ENCODE measurements at places on chromosomes 1 and 21. TPM values are rescaled to one million over a fixed set of nuclear protein-coding genes. Genes with fewer than 3 reads are reported as not detected.
A peak's percentile ranks its signal among the peaks of the same experiment; 100 is the strongest.

GRCh38 chr1:76224752-76225151 is 150.2 kb downstream of the ST6GALNAC3 start:
- DNase-seq: no peak
- no peak overlapping the region for H3K27ac ChIP-seq

DNA sequence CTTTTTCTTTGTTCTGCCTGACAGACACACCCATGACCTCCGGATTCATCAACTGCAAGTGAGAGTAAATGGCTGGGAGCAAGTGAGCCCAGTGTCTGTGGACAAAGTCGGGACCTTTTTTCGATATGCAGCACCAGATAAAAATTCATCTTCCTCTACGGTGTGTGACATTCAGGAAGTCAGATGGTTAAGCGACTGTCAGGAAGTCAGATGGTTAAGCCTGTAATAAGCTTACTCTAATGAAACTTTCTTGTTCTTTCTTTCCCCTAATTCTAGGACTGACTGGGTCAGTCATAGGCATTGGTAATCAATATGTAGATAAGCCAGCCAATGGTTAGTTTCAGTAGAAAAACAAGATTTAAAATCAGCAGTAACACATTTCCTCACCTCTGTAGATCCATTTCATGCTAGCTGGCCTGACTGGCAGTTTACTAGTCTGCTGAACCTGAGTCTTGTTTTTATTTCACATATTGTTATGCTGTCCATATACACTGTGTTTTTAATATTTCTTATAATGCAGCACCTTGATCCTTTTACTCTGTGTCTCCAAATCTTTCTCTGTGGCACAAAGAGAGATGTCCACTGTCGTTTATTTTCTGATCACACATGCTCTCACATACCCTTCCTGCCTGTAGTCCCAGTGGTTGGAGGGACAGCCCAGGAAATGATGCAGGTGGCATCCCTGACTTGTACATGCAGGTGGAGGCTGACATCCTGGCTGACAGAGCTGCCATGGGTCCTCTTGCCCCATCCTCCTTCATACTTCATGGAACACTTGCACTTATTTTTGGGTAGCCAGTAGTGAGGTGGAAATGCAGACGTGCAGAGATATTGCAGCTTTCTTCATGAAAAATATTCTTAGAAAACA is 115.8 kb downstream of the VPS13D start:
- peaks cover 53% of the 10 kb centered on the region for H3K36me3 ChIP-seq
- H3K27ac ChIP-seq: peak overlapping the region; percentile 70
- H3K4me3 ChIP-seq: no peak overlapping the region
- DNase-seq: no peak

DNA sequence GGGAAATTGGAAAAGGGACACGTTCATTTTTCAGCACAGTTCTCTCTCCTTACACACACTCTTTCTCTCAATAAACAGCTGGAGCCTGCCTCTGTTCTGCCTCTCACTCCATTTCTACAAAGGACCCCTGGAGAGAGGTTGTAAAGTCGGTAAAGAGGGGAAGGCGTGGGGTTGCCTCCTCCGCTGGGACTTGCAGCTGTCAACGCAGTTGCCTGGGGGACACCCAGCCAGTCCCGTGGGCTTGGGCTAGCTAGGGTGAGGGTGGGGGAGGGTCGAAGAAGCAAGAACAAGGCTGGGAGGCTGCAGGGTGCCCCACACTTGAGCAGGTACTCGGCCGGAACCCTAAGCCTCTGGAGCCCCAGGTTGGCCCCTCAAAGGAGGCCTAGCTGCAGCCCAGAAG is 27.6 kb downstream of the C1orf216 start:
- no peak for DNase-seq
- no peaks in the 10 kb centered on the region for H3K27me3 ChIP-seq
- no peaks in the 10 kb centered on the region for H3K36me3 ChIP-seq
- H3K4me1 ChIP-seq: no peaks in the 10 kb centered on the region
- no peak overlapping the region for H3K27ac ChIP-seq

DNA sequence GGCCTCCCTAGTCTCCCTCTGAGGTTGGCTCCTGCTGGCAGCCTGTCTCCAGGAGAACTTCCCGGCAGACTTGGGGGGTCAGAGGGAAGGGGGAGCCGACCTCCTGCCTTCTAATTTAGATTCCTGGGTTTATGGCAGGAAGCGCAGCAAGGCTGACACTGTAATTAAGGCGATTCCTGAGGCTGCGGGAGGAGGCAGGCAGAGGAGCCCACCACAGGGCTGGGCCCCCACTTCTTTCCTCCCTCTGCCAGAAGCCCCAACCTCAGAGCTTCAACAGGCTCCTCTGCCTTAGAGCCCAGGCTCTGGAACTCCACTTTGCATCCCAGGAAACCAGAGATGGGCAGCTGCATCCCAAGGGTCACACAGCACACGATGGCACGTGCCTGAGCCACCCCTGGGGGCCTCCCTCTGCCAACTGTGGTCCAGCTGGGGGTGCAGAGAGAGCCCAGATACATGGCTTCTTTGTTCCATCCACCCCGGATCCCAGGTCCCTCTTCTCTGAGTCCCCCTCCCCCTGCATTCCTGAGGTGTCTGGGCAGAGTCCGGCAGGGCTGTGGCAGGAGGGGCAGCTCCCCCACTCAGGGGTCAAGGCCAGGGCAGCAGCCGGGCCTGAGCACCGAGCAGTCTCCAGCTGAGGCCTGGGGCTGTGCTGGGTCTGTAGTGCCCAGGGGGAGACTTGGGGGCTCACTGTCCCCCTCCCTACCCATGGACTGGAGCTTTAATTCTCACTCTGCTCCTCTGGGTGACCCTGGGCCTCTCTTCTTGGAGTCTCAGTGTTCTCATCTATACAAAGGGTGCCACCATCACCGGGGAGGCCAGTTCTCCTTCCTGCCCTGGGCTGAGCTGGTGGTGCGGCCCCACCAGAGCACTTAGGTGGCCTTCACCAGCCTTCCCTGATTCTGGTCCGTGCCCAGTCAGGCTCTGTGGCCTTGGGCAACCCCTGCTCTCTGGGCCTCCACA is 39.4 kb upstream of the FAM131C start:
- H3K27me3 ChIP-seq: no peaks in the 10 kb centered on the region
- no peak overlapping the region for H3K27ac ChIP-seq
- H3K4me1 ChIP-seq: peaks cover 2% of the 10 kb centered on the region
- no peak overlapping the region for H3K4me3 ChIP-seq
- no peaks in the 10 kb centered on the region for H3K36me3 ChIP-seq
- DNase-seq: no peak

DNA sequence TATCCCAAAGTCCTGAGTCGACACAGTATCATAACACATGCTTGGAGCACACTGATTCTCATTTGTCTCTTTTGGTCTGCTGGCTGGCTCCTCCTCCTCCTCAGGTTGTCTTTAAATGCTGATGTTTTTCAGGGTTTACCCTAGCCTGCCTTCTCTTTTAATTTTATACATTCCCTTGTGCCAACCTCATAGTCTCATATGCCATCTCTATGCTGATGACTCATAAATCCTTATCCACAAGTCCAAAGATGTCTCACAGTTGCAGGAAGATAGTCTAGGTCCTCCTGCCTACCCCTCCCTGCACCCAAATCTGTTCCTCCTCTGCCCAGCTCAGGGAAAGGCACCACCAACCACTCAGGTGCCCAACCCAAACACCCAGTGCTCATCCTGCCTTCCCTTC is 108.3 kb downstream of the SIPA1L2 start:
- no peaks in the 10 kb centered on the region for H3K36me3 ChIP-seq
- no peaks in the 10 kb centered on the region for H3K27me3 ChIP-seq
- no peak overlapping the region for H3K27ac ChIP-seq
- no peak for DNase-seq
- H3K4me1 ChIP-seq: no peaks in the 10 kb centered on the region

DNA sequence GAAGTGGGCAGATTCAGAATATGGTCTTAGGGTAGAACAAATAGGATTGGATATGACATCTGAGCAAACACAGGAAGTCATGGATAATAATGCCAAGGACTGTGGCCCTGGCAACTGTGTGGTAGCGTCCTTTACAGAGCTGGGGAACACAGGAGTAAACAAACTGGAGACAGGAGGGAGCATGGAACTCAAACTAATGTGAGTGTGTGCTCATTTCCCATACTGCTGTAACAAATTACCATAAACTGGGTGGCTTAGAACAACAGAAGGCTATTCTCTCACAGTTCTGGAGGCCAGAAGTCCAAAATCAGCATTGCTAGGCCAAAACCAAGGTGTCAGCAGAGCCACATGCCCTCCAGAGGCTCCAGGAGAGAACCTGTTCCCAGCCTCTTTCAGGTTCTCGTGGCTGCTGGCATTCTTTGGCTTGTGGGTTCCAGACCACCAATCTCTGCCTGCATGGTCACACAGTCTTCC is 106.4 kb downstream of the TGFBR3 start:
- no peaks in the 10 kb centered on the region for H3K4me1 ChIP-seq
- no peak overlapping the region for H3K27ac ChIP-seq
- H3K4me3 ChIP-seq: no peak overlapping the region
- DNase-seq: no peak
- H3K27me3 ChIP-seq: no peaks in the 10 kb centered on the region

- no peaks in the 10 kb centered on the region for H3K27me3 ChIP-seq
- no peak overlapping the region for H3K4me3 ChIP-seq
- H3K36me3 ChIP-seq: peaks cover 41% of the 10 kb centered on the region
- H3K4me1 ChIP-seq: peaks cover 8% of the 10 kb centered on the region
- no peak for DNase-seq
- H3K27ac ChIP-seq: peak overlapping the region; percentile 34
Observed at GRCh38 chr1:33298623-33299277, 22.1 kb downstream of the A3GALT2 start.

DNA sequence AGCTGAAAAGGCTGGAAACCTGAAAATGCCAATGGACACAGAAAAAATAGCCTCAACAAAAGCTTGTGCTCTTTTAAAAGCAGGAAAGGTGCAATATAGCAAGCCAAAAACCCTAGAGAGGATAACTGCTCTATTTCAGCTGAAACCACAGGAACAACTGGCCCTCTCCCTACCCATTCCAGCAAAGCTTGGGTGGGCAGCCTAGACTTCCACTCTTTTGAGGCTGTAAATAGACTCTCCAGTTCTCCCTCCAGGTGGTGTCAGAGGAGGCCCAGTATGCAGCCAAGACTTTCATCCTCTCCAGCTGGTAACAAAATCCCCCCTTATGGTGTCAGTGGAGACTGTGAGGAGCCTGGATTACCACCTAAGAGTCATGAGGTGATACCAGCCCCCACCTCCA is 206.9 kb upstream of the PLD5 start:
- H3K4me3 ChIP-seq: no peak overlapping the region
- H3K36me3 ChIP-seq: no peaks in the 10 kb centered on the region
- DNase-seq: no peak
- H3K27ac ChIP-seq: no peak overlapping the region
- H3K4me1 ChIP-seq: no peaks in the 10 kb centered on the region

- H3K4me1 ChIP-seq: no peaks in the 10 kb centered on the region
- DNase-seq: peak; percentile 66
- H3K4me3 ChIP-seq: no peak overlapping the region
- no peaks in the 10 kb centered on the region for H3K27me3 ChIP-seq
- H3K36me3 ChIP-seq: no peaks in the 10 kb centered on the region
- H3K27ac ChIP-seq: peak overlapping the region; percentile 43
Observed at GRCh38 chr1:172917972-172918371, 132.8 kb downstream of the TNFSF18 start.

- H3K4me1 ChIP-seq: peaks cover 5% of the 10 kb centered on the region
- no peak overlapping the region for H3K4me3 ChIP-seq
- no peak overlapping the region for H3K27ac ChIP-seq
- H3K27me3 ChIP-seq: no peaks in the 10 kb centered on the region
- no peaks in the 10 kb centered on the region for H3K36me3 ChIP-seq
- no peak for DNase-seq
Observed at GRCh38 chr1:153577624-153578051, 12.0 kb upstream of the S100A2 start.

GRCh38 chr21:17585875-17586450 is 26.7 kb downstream of the BTG3 start:
- no peak for DNase-seq
- no peaks in the 10 kb centered on the region for H3K27me3 ChIP-seq
- no peaks in the 10 kb centered on the region for H3K36me3 ChIP-seq
- H3K4me1 ChIP-seq: no peaks in the 10 kb centered on the region

GRCh38 chr1:244065960-244066388 is 14.9 kb downstream of the ZBTB18 start:
- no peak for DNase-seq
- H3K4me1 ChIP-seq: no peaks in the 10 kb centered on the region
- no peak overlapping the region for H3K4me3 ChIP-seq

GRCh38 chr1:56033321-56034037 is 545.9 kb downstream of the PLPP3 start:
- H3K27me3 ChIP-seq: no peaks in the 10 kb centered on the region
- no peak overlapping the region for H3K4me3 ChIP-seq
- DNase-seq: no peak
- no peaks in the 10 kb centered on the region for H3K4me1 ChIP-seq
- peak overlapping the region; percentile 72 for H3K27ac ChIP-seq

DNA sequence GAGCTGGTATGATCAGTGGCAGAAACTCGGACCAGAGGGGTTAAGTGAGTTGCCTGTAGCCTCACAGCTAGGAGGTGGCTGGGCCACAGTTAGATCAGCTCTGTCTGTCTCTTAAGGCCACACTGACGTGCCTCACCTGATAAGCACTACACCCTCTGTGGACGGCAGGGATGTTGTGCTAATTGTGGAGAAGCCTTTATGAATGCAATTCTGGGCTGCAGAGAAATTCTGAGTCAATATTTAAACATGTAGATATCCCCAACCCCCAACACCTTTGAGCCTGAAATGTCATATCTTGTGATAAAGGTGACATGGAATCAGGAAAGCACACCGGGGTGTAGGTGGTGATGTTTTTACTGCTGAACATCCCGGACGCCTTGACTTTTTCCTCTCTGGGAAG is 88.3 kb downstream of the KCNJ6 start:
- no peaks in the 10 kb centered on the region for H3K36me3 ChIP-seq
- DNase-seq: no peak
- H3K27ac ChIP-seq: no peak overlapping the region
- H3K4me1 ChIP-seq: no peaks in the 10 kb centered on the region

GRCh38 chr1:161157867-161158266 is 1.4 kb upstream of the USP21 start:
- no peaks in the 10 kb centered on the region for H3K27me3 ChIP-seq
- H3K4me1 ChIP-seq: no peaks in the 10 kb centered on the region
- H3K36me3 ChIP-seq: peaks cover 11% of the 10 kb centered on the region
- DNase-seq: no peak
- no peak overlapping the region for H3K4me3 ChIP-seq
- H3K27ac ChIP-seq: no peak overlapping the region

DNA sequence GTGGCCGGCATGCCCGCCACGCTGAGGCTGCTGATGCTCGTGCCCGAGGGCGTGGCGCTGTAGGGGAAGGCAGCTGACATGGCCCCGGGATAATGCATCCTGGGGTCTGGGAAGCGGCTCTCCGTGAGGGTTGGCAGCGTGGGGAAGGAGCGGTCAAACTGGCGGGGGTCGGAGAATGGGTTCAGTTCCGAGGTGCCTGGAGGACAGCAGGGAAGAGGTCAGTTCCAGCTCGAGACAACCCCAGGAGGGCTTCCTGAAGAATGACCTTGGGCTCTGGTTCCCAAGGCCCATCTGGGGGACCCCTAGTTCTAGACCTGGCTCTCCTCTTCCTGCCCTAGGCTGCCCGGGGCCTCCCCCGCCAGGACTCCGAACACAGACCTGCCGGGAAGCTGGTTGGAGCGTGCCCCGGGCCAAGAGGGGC is 27.6 kb downstream of the RUNX3 start:
- H3K27me3 ChIP-seq: no peaks in the 10 kb centered on the region
- no peak overlapping the region for H3K27ac ChIP-seq
- H3K4me1 ChIP-seq: no peaks in the 10 kb centered on the region
- DNase-seq: peak; percentile 40
- no peak overlapping the region for H3K4me3 ChIP-seq

HNRNPR gene
- total RNA-seq: 21.5 TPM

CYP4B1 gene
- total RNA-seq: 243 TPM

HMGCL gene
- 7.3 TPM for total RNA-seq

KRTAP19-2 gene
- total RNA-seq: not detected

HMGB4 gene
- not detected for total RNA-seq

All from ascending aorta (tissue), 2 donors.